GM20000 (cell line): ENCODE measurements at places on chromosomes 1 and 21.

DNA sequence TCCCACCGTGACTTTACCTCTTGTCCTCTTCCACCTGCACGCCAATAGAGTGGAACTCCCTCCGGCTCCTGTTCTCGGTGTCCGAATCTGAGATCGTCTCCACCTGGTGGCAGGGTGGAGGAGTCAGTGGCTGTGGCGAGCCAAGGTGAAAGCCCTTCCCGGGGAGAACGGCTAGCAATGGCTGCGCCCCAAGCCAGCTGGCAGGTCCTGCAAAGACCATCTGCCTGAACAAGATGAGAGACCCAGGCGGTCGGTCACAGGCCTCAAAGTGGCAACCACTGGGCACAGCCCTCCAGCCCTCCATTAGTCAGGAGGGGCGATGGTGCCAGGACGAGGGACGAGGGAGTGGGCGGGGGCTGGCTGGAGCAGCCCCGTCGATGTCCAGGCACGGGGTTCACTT is 25.4 kb upstream of the SMIM12 start:
- peak; percentile 59 for DNase-seq

GRCh38 chr1:206921772-206922265 is at the start of gene FCMR:
FCMR (minus strand) TSS chr1:206921941; CDS start chr1:206921854, 87 bp downstream.
- DNase-seq, result peak; percentile 54

DNA sequence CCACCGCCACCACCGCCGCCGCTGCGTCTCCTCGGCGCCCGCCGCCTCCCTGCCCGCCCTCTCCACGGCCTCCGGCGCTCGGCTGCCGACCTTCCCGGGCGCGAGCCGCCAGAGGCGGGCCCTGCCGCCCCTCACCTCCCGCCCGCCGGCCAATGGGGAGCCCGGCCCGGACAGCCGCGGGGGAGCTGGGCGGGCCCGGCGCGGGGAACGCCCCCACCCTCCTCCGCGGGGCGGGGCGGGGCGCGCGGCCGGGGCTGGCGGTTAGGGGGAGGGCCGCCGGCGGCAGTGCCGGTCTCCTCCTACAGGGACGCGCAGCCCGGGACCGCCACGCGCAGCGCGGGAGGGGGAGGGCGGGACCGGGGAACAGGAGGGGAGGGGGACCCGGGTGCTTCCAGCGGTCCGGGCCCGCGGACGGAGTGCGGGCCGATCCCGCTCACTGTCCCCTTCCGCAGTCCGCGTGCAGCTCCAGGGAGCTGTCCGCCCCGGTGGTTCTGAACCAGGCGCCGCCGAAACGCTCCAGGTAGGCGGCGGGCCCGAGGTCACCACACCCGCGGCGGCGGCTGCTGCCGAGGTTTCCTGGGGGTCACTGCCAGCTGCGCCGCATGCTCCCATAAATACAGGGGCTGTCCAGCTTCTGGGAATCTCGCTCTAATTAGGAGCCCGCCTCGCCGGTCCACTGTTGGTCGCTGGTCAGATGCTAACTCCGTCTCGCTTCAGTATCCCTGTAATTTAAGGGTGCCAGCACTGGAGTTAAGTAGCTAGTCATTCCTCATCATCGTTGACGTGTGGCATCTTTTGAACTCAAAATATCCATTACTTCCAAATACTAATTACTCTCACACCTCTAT is at the start of gene PGBD5:
TSS of gene PGBD5 (minus strand) at position 87 of the 848 bp plus-strand sequence. CDS start 404 bp downstream, outside the sequence.
- DNase-seq, result peak; percentile 87

DNA sequence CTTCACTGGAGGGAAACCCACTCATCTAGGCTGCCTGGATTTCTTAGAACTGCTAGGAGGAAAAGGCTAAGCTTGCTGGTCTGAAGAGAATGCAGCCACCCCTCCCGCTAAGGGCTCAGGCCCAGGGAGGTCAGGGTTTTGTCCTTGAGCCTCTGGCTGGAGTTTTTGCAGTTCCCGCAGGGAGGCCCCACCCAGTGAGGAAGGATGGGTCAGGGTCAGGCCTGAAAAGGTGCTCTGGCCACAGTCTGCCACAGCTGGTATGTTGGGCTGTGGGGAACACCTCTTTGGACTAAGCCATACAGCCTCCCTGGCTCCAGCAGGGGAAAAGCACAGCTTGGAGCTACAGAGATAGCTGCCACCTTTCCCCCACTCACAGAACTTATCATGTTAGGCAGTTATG is 71.4 kb upstream of the PAPPA2 start:
- no peak for DNase-seq

DNA sequence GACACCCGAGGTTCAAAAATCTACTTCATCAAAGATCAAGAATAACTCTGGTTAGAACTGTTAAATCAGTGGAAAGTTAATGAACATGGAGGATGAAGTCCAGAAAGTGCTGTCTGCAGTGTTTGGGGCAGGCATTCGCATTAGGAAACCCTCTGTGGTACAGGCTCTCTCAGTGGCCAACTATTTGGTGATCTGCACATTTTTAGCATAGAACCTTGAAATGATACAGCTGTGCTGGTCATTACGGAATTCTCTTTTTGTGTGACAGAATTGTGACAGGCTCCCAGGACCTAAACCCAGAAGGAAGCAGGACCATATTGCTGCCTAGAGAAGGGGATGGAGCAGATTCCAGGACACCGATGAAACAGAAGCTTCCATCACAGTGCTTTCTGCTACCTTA is 89.0 kb downstream of the SLC45A1 start:
- no peak for DNase-seq

GRCh38 chr1:199687321-199687720 is 340.2 kb upstream of the NR5A2 start:
- DNase-seq, result no peak

DNA sequence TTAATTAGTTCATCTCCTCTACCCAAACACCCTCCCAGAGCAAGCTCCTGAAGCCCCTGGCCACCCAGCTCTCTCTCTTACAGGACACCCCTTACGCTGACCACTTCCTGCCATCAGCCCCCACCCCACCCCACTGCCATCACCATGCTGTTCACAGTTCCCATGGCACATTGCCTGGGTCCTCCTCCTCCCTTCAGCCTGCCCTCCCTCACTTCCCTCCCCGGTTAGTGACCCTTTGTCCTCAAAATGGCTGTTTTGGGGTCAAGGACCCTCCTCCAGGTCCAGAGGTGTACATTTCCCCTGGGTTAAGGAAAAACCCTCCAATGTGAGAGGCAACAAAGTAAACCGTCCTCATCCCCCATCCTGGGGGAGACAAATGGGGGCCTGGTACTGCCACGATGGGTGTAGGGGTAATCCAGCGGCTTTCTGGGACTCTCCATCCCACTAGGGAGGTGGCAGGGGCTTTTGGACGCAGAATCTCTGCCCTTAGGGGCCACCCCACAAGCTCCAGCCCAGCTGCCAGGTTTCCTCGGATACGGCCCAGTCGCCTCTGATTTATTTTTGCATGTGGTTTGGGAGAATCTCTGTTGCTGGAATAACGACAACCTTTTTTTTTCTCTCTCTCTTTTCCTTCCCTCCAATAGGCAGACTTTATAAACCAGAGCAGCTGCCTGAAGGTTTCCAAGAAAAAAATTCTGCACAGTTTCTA is 8.5 kb downstream of the CAMK2N1 start:
- no peak for DNase-seq

- DNase-seq, result no peak
Measured at GRCh38 chr1:147751346-147751745, 9.1 kb downstream of the GJA5 start.

GRCh38 chr1:162214202-162214601 is 144.7 kb downstream of the NOS1AP start:
- DNase-seq, result no peak

DNA sequence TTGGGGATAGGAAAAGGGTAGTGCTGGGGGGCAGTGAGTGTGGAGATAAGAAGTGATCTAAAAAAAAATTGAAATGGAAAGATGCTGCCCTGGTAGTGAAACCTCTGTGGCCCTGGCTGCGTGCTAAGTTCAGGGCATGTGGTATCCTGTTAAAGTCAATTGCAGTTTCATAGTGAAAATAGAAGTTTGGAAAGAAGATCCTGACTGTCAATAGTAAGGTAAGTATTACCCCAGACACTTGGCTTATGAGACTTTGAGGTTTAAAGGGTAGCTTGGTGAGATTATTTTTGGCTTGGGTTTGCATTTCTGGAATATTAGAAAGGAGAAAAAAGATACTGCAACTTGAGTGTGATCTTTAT is 6.8 kb downstream of the ARID1A start:
- DNase-seq, result no peak

DNA sequence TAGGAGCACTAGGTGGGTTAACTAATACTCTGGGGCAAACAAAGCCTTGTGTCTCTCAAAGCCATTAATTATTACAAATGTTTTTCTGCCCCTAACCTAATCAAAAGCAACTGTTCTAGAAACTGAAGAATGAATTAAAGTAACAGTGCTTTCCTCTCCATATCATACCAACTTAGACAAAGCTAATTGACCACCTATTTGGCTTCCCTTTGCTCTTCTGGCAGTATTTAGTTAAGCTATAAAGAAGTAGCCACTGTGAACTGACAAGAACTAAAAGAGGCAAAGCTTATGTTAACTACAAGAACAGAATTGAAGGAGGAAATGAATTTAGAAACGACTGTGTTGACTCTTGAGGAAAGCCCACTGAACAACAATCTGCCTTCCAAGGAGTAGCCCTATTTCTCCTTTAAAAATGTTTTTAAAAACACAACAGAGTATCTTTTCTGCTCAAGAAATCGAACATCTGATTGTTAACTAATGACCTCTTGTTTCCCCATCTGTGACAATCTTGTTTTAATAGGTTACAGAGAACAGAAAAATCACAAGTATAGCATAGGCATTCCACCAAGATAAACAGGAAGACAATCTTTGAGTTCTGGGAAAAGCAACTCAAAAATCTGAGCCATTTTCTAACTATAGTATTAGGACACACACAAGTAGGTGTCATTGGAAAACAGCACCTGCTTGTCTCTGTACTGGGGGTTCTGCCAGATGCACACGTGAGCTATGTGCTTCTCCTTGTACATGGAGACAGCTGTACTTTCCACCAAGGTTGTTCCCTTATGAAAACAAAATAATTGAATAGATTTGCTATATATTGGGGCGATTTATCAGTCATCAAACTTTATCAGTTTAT is 3.1 kb upstream of the EGLN1 start:
- DNase-seq, result no peak

GRCh38 chr1:205610901-205611466 is 20.8 kb downstream of the ELK4 start:
- DNase-seq, result no peak

DNA sequence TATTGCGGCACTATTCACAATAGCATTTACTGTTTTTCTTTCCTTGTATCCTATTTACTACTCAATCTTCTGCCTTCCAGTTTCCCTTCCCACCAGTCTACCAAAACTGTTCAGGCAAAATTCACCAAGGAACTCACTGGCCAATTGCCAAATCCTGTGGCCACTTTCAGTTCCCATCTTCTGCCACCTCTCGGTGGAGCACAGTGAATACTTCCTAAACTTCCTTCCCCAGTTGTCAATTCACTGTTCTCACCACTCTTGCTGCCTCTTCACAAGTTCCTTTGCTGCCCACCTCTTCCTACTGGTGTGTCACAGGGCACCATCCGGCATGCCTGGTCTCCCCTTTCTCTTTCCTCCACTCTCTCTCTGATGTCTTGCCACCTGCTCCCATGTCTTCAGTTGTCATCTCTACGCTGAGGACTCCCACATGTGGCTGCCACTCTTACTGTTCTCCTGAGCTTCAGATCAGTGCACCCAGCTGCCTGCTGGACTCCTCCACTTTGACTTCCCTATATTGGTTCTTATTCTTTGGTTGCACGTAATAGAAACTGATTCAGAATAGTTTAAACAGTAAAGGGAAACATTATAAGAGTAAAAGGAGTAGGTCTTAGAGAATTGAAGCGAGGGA is 114.4 kb downstream of the PIK3R3 start:
- no peak for DNase-seq

DNA sequence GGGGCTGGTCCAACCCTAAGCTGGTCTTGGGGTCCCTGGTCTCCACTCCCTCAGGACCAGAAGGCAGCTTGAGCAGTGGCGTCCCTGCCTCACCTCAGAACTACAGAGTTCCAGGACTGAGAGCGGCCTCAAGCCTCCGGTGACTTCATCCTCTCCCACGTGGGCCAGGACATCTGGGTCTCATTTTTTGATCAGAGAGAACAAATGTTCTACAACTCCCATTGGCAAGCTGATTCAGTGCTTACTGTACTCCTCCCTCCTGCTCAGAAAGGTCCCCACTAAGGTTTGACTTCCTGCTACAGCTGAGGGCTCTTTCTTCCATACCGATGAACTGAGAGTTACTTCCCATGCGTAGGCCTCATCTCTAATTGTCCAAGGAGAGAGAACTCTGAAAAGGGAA is 78.5 kb downstream of the PLXNA2 start:
- DNase-seq, result no peak

GRCh38 chr1:75342786-75343185 is 208.6 kb downstream of the LHX8 start:
- no peak for DNase-seq

DNA sequence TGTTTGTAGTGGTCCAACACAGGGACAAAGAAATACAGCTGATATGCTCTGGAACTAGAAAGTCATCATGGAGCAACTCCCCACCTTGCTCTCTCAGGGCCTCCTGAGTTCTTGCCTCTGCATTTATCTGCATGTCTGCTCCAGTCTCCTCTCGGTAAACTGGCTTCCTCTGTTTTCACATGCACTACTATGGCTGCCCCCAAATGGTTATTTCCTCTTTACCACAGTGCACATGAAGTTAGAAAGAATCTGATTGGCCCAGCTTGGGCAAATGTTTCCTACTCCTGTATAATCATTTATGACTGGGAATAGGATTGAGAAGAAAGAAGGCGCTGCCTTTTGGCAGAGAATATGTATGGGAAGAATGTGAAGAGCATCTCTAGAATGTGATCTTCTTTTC is 16.5 kb upstream of the PSMB2 start:
- DNase-seq, result no peak

DNA sequence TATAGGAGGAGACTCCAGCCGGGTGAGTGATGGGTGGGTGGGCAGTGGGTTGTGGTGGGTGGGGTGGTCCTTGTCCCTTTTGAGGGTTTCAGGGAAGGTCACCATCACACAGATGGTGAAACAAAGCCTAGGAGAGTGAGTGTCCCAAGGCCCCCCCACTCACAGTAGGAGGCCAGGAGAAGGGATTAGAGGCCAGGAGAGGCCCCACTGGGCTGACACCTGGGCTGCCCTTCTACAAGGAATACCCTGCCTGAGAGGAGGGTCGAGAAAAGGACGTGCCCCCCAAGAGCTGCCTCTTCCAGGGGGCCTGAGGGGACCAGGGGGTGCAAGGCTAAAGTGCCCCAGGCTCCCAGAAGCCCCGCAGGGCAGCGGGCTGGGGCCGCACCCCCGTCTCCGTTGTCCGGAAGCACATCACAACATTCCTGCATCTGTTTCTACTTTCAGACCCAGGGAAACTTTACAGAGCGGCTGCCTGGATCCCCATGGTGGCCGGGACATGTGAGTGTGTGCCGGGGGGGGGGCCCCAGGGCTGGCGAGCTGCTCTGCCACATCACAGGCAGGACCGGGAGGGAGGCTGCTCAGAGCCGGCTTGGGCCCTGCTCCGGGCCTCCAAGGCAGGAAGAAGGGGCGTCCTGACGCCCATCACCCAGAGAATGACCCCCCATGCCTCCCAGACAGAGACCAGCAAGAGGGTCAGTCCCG is 68.2 kb downstream of the ARHGEF16 start:
- DNase-seq, result no peak

GRCh38 chr1:96964761-96965160 is 243.2 kb downstream of the PTBP2 start:
- no peak for DNase-seq

- peak; percentile 42 for DNase-seq
Measured at GRCh38 chr1:32742956-32743355, 40.4 kb upstream of the SYNC start.

GRCh38 chr1:107785496-107786202 is 179.3 kb downstream of the VAV3 start:
- no peak for DNase-seq
